ENCODE measurements at places on chromosomes 5 and 9.

GRCh38 chr9:122857815-122858214, 29.4 kb upstream of the PDCL start:
- DNase-seq: no peak

GRCh38 chr5:13350767-13351166, 593.7 kb downstream of the DNAH5 start:
- DNase-seq: no peak

- DNase-seq: no peak
These were observed 643.0 kb upstream of the RGMB start for GRCh38 chr5:98130261-98131035.

GRCh38 chr5:36950586-36951457, 74.3 kb downstream of the NIPBL start:
- DNase-seq: no peak

DNA sequence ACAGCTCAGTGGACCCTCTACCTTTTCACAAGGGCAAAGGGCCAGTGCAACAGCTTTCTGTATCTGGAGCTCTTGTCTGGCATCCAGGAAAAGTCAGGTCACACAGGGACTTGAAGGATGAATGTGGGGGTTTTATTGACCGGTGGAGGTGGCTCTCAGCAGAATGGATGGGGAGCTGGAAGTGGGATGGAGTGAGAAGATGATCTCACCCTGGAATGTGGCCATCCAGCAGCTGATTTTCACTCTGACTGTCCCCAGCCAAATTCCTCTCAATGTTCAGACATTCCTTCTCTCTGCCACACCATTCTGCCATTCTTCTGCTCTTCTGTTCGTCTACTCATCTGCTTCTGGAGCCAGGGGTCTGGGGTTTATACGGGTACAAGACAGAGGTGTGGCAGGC, 1119.9 kb downstream of the TAF11L14 start:
- no peak for DNase-seq

DNA sequence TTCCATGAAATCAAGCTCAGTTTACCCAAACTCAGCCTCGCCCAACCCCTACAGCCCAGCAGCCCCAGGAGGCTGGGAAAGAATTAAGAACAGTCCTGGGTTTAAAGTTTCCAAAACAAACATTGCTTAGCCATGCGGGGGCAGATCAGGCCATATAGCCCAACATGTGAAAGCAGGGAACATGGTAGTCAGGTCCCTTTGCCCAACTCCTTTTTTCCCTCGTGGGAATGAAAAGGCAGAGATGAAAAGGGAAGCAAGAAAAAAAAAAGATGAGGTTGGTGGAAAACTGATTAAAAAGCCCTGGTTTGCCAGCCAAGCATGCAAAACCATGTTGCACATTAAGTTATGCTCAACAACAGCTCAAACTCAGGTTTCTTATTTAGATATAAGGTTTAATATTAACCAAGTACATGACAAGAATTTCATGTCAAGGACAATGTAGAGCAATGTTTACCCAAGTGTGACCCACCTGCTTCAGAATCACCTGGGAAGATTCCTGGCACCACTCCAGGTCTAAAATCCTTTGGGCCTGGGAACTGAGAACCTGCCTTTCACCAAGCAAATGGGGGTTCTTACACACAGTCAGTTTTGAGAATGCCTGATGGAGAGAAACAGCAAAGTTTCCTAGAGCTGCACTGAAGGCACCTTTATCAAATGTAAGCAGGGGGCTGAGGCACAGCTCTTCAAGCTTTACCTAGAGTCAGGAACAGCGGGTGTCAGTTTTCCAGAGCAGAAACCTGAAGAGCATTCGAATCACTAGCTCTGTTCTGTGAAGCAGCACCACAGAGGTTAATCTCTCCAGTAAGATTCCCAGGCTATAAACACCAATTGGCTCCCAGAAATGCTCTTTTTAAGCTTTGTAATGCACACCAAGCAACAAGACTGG, 1.7 kb downstream of the FREM1 start:
- no peak for DNase-seq

- peak; percentile 77 for DNase-seq
These were observed 131.8 kb upstream of the CHD1 start for GRCh38 chr5:99060306-99061261.

- no peak for DNase-seq
These were observed 376.5 kb upstream of the DAB2 start for GRCh38 chr5:39801306-39801705.

DNA sequence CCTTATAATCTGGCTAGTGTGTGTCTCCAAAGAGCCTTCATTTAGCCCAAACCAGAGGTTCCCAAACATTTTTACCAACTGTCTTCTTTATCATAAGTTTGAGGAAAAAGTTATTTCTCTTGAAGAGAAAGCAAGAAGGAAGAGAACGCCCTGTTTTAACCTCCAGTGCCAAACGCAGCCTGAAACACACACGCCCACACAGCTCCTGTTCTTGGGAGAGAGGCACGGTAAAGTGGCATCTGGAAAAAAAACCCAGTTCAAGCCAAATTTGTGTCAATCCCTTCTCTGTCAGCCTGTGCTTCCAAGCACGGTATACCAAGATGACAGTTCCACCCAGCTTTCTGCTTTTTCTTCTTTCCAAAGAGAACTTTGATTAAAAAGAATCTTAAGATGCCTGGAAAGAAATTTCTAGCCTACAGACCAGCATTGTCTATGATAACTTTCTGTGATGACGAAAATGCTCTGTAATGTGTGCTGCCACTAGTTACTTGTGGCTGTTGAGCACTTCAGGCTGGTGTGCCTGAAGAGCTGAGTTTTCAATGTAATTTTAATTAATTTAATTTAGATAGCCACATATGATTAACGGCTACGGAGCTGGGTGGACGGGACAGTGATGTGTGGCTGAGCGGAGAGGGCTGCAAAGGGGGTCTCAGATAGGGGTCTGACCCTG, 62.3 kb downstream of the ACER2 start:
- no peak for DNase-seq

DNA sequence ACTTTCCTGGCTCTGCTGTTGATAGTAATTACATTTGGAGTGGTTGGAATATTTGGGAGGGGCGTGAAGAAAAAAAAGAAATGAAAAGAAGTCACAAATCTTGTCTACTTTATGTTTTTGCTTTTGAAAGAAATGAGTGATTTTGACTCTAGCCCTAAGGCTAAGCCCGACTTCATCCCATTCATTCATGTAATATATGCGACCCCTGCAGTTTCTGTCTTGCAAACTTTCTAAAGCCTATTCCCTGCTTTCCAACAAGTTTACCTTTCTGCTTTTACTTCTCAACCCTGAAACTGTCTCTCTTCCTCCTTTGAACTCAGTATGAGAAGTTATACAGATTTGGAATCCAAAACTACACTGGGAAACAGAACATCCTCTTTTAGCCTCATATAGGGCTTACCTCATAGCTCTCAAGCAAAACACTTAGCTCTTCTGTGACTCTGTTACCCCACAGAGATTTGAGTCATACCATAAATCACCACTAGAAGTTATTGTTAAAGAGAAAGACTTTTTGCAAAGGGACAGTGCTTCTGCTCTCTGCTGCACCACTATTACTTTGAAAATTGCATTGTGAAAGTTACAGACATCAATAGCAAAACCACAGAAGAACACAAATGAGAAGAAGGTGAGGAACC, 1.6 kb downstream of the CFAP95 start:
- DNase-seq: no peak

DNA sequence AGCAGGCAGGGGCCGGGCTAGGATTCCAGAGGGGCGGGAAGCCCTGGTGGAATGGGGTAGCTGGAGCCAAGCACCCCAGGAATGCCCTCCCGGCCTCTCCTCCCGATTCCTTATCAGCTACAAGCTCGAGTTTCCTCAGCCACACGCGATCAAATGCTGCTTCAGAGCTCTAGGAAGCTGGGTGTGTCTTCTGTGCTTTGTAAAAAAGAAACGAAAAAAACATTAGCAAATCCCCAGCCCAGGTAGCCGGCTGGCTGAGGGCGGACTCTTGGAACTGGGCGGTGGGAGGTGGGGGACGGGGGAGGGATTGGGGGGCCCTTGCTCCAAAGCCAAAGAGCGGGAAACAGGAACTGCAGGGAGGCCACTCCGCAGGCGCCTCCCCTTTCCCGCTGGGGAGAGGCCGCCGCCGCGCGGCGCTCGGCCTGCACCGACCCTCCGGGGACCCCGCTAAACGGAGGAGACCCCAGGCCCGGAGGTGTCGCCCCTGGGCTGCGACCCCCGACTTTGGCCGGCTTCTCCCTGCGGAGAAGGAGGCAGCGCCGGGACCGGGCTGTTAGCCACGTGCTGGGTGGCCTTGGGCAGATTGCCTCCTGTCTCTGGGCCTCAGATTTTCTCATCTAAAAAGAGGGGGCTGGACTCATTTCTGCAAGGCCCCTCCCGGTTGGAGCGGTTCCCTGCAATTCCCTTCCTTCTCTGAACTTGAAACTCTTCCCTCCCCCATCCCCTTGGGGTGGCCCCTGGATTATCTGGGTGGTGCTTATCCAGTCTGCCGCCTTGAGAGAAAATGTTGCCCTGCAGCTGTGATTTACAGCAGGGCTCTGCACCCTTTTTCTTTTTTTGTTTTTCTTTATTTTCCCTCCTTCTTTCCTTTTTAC, 40.9 kb upstream of the FABP6 start:
- no peak for DNase-seq

GRCh38 chr5:118832974-118833373, 155.4 kb downstream of the DTWD2 start:
- DNase-seq: no peak

- DNase-seq: no peak
These were observed 168.6 kb upstream of the RGMB start for GRCh38 chr5:98604721-98605425.

DNA sequence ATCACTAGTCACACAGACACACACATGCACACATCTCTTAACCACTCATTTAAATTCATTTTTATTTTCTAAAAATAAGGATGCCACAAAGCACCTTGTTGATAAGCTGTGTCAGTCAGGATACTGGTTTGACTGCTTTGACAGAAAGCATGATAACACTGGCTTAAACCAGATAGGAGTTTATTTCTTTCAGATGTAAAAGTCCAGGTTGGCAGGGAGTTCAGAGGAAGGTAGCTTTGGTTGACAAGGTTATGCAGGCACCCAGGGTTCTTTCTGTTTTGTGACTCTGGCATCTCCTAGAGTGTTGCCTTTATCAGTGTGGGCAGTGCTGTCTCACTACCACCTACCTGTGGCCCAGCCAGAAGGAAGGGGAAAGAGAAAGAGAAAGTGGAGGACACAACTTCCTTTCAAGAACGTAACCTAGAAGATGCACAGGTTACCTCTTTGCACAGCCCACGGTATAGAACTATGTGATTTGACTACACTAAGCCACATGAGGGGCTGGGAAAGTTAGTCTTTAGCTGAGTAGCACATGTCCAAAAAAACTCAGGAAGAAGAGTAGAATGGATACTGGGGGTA, 334.7 kb downstream of the OSTF1 start:
- no peak for DNase-seq

DNA sequence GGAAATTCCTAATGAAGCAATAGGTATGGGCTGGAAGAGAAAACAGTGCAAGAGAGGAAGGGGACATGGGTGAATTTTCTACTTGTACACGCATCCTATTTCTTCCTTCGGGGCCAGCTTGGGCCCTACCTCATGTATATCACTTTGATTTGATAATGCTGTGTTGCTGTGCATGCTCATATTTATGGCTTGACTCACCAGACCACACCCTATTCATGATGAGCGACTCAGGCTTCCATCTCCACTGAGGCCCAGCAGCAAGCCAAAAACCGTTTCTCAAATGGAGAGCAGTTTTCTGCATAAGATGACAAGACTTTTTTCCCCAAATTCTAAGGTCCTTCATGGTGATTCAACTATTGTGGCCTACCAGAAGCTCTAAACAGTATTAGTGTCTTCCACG, 2039.1 kb upstream of the CDH9 start:
- no peak for DNase-seq

DNA sequence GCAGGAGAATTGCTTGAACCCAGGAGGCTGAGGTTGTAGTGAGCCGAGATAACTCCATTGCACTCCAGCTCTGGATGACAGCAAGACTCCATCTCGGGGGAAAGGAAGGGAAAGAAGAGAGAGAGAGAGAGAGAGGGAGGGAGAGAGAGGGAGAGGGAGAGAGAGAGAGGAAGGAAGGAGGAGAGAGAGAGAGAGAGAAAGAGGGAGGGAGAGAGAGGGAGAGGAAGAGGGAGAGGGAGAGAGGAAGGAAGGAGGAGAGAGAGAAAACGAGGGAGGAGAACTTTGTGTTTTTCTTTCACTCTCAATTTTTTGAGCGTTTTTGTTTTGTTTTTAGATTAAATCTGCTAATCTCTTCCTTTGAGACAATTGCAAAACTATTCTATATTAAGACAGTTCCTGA, 46.9 kb downstream of the SPEF2 start:
- DNase-seq: no peak

DNA sequence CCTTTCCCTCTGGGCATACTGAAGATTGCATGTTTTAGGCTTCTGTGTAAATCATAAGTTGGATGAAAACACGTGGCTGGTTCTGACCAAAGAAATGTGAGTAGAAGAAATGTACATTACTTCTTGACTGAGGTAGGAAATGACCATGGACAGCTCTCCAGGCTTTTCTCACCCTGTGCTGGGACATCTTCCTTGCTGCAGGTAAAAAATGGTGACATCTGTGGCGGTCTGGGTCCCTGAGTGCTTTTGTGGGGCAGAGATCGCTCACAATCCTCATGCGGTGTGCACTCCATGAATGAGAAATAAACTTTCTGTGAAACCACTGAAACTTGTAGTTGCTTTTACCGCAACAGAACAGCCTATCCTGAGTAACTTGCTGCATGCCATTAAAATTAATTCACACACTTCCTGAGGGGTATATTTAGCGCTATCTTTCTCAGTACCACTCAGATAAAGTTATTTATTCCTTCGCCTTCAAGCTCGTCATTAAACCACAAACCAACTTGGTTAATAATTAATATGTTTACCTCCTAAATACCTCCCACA, 730.4 kb downstream of the EFNA5 start:
- DNase-seq: no peak

- no peak for DNase-seq
These were observed 18.2 kb downstream of the ALDOB start for GRCh38 chr9:101417389-101417788.

DNA sequence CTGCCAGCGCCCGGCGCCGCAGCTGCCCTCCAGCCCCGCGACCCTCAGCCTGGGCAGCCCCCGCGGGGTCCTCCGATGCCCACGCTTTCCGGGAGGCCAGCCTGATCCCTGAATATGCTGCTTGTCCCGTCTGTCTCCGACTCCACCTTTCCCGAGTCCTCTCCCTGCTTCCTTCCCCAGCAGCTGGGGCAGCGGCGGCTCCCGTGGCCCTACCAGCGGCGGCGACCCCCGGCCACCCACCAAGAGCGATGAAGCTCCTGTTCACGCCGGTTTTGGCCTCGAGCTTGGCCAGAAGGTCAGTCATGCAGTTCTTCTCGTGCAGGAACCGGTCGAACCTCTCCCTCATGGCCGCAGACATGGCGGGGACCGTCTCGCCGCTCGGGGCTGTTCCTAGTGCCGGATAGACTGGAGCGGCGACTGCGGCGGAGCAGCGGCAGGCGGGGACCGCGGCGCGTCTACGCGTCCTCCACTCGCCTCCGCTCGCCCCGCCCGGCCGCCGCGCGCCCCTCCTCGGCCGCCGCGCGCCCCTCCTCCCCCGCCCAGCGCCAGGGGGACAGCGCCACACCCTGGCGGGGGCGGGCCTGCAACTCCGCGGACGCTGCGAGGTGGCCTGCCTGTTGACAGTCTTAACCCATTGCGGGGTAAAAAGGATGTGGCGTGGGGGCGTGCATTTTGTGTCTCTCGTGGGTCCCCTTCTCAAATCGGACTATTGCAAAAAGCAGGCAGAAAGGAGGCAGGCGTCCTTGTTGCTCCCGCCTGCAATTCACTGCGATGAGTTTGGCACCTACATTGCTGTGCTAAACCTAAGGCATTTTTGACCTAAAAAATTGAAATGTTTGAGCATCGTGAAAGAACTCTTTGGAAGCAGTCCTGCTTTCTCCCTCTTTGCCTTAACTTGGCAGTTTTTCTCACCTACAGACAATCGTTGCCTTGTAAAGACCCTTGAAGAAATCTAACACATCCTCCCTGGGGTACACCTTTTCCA, at the start of gene REEP5:
Gene REEP5 (minus strand): TSS at position 395 of the 985 bp plus-strand sequence. CDS start 37 bp downstream, at position 358.
- peak; percentile 68 for DNase-seq

All from stimulated activated CD4-positive, alpha-beta T cell treated with anti-CD3 and anti-CD28 coated beads, TNF-alpha, amount 100 ng/mL, for 48 hours (primary cell).